ENCODE measurements at places on chromosomes 12 and 14. TPM values are rescaled to one million over a fixed set of nuclear protein-coding genes. Genes with fewer than 3 reads are reported as not detected.

GRCh38 chr12:3269594-3269993 is 192.4 kb downstream of the TSPAN9 start:
- no peak overlapping the region for H3K27ac ChIP-seq
- no peaks in the 10 kb centered on the region for H3K27me3 ChIP-seq
- no peaks in the 10 kb centered on the region for H3K4me1 ChIP-seq
- DNase-seq, result no peak
- peaks cover 3% of the 10 kb centered on the region for H3K36me3 ChIP-seq
- H3K4me3 ChIP-seq, result no peak overlapping the region

DNA sequence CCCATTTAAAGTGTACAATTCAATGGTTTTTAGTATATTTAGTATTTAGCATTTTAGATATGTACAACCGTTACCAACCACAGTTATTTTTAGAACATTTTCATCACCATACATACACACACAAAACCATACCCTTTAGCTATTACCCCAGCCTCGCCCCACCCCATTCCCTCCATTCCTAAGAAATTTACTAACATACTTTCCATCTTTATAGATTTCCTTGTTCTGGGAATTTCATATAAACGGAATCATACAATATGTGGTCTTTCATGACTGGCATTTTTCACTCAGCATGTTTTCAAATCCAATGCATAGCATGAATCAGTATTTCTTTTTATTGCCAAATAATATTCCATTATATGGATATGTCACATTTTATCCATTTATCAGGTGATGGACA is 101.5 kb downstream of the TAOK3 start:
- H3K4me3 ChIP-seq, result no peak overlapping the region
- DNase-seq, result no peak
- H3K36me3 ChIP-seq, result no peaks in the 10 kb centered on the region

GRCh38 chr12:52927964-52928363 is 21.0 kb upstream of the KRT18 start:
- H3K36me3 ChIP-seq, result no peaks in the 10 kb centered on the region
- peak overlapping the region; percentile 20 for H3K27ac ChIP-seq
- DNase-seq, result no peak
- peaks cover 5% of the 10 kb centered on the region for H3K4me1 ChIP-seq

DNA sequence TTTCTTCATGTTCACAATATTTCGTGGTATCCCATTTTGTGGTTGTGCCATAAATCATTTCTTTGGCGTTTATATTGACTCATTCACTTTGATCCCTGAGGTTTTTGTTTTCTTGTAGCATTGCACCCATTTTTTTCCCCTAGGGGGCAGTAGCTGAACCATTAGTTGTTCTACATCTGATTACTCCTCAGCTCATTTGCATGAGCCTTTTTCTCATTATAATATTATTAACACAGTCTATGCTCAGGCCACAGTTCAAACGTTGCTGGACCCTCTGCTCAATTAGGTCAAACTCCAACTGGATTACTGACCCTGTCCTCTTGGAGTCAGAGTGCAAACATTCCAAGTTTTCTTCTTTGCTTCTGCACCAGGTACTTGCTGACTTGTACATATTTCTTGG is 475.4 kb upstream of the SEL1L start:
- no peaks in the 10 kb centered on the region for H3K27me3 ChIP-seq
- no peak for DNase-seq
- H3K4me1 ChIP-seq, result no peaks in the 10 kb centered on the region
- H3K27ac ChIP-seq, result no peak overlapping the region

GRCh38 chr14:64968167-64968566 is 4.0 kb downstream of the RAB15 start:
- H3K27ac ChIP-seq, result no peak overlapping the region
- DNase-seq, result no peak
- H3K36me3 ChIP-seq, result no peaks in the 10 kb centered on the region
- H3K27me3 ChIP-seq, result no peaks in the 10 kb centered on the region

DNA sequence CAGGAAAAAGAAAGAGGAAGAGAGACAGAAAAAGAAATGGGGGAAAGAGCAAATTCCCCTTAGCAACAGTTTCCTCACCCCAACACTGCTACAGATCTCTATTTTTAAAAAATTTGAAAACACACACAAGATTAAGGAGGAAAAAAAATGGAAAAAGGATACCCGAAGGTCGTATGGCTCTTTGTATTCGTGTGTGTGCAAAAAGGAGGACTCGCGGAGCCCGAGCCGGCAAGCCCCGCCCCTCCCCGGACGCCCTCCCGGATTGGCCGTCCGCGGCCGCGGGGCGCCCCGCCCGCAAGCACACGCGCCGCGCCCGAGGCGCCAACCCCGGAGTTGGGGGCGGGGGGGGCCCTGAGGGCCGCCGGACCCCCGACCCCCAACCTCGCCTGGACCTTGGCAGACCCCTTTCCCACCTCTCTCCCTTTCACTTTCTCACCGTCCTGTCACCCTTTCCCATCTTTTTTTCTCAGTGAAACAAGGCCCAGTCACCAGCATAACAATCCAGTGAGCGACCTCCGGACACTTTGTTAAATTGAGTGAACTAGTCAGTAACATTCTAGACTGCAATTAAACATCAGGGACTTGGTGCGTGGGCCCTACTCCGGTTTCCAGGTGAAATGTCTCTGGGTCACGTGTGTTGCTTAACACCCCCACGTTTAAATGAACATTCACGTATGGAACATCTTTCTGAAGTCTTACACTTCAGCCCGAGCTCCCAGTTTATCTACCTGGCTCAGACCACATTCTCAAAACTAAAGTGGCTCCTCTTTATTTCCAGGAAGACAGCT is at the start of gene C14orf93:
TSS of gene C14orf93 (minus strand) at position 205 of the 788 bp plus-strand sequence. CDS start 11,120 bp downstream, outside the sequence.
- no peaks in the 10 kb centered on the region for H3K36me3 ChIP-seq
- peak within 1 kb of the TSS; percentile 87 for H3K27ac ChIP-seq
- peak within 1 kb of the TSS; percentile 49 for H3K4me3 ChIP-seq
- peak; percentile 91 for DNase-seq

Gene RD3L
- not detected for total RNA-seq

DNA sequence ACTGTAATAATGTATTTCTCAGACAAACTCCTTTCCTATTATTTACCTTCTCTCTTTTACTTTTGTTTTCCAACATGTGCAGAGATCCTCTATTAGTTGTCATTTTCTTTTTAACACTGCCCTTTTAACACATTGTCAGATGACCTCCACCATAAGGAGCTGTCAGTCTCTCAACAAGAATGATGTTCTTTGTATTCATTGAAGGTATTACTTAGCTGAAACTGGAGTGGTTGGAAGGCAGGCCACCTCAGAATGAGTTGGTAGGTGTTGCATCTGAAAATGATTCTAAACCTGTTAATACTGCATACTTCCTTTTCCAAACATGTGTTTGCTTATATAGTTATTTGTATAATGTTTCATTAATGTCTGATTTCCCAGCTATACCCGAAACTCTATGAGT is 16.9 kb downstream of the TMEM117 start:
- H3K27me3 ChIP-seq, result no peaks in the 10 kb centered on the region
- no peak overlapping the region for H3K4me3 ChIP-seq
- H3K27ac ChIP-seq, result no peak overlapping the region
- no peak for DNase-seq
- H3K4me1 ChIP-seq, result no peaks in the 10 kb centered on the region
- H3K36me3 ChIP-seq, result no peaks in the 10 kb centered on the region

DNA sequence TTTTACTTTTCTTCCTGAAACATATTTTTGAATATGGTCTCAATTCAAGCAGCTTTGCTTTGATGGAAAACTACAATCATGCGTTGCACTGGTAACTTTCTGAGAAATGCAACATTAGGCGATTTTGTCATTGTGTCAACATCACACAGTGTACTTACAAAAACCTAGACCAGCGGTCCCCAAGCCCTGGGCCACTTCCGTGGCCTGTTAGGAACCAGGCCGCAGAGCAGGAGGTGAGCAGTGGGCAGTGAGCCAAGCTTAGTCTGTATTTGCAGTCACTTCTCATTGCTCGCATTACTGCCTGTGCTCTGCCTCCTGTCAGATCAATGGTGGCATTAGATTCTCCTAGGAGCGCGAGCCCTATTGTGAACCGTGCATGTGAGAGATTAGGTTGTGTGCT is 163.7 kb upstream of the NOVA1 start:
- no peak overlapping the region for H3K27ac ChIP-seq
- H3K4me1 ChIP-seq, result no peaks in the 10 kb centered on the region
- H3K36me3 ChIP-seq, result no peaks in the 10 kb centered on the region
- no peaks in the 10 kb centered on the region for H3K27me3 ChIP-seq
- DNase-seq, result no peak

Gene RNFT2
- 4.9 TPM for total RNA-seq

GRCh38 chr14:22648506-22648905 is 4.4 kb upstream of the OR6J1 start:
- H3K4me1 ChIP-seq, result no peaks in the 10 kb centered on the region
- H3K36me3 ChIP-seq, result no peaks in the 10 kb centered on the region
- H3K4me3 ChIP-seq, result no peak overlapping the region
- no peak overlapping the region for H3K27ac ChIP-seq
- no peaks in the 10 kb centered on the region for H3K27me3 ChIP-seq

- no peaks in the 10 kb centered on the region for H3K27me3 ChIP-seq
- no peaks in the 10 kb centered on the region for H3K36me3 ChIP-seq
- H3K27ac ChIP-seq, result no peak overlapping the region
- no peaks in the 10 kb centered on the region for H3K4me1 ChIP-seq
These were observed 26.2 kb upstream of the KTN1 start for GRCh38 chr14:55553791-55554190.
